ENCODE measurements at places on chromosomes 13 and 19.

- no peak for DNase-seq
These were observed 60.3 kb downstream of the ERCC5 start for GRCh38 chr13:102905905-102906771.

- DNase-seq: no peak
These were observed 33.3 kb upstream of the MUC16 start for GRCh38 chr19:9043524-9043923.

DNA sequence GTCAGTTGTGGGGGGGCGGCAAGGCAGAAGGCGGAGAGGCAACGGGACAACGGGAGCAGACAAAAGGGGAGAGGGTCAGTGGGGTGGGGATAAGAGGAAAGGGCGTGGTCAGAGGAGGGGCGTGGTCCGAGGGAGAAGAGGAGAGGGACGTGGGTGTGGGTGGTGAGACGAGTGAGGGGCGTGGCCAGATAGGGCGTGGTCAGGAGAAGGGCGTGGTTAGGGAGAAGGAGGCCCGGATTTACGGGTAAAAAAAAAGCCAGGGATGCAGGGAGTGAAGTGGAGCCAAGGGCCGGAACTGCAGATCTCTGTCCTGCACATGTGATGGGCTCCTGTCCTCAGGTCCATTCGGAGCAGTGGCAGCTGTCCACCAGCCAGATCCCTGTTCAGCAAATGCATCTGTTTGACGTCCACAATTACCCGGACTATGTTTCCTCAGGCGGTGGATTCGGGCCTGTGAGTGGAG lies 21.5 kb downstream of the CPT1C start:
- no peak for DNase-seq

- DNase-seq: no peak
These were observed 2.6 kb downstream of the ERICH4 start for GRCh38 chr19:41445575-41445974.

DNA sequence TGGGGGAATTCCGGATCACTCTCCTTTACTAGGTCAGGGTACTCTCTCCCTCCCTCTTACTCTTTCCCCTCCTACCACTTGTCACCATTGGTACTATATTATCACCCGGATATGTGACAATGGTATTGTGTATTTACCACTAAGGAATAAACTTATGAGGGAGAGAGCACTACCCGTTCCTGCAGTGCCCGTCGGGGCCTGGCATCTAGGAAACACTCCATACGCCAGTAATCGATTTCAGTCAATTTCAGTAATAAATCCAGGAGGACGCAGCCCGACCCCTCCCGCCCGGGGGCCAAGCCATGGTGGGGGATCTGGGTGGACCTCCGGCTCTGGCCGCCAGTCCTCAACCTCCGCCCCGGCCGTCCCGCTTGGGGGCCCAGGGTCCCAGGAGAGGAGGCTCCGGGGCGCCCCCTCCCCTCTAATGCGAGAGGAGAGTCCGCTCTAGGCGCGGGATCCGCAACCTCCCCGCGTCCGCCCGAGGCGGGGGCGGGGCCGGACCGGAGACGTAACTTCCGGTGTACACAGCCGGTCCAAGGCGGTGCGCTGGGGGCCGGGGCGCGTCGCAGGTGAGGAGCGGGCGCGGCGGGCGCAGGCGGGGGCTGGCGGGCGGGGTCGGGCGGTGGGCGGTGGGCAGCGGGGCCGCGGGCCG lies at the start of gene GARRE1:
TSS of gene GARRE1 (plus strand) at position 509 of the 652 bp plus-strand sequence. CDS start 45,920 bp downstream, outside the sequence.
- DNase-seq: peak; percentile 92

GRCh38 chr13:90201676-90202460 lies 1145.6 kb upstream of the MIR17HG start:
- DNase-seq: no peak

GRCh38 chr13:66875264-66875663 lies 354.9 kb downstream of the PCDH9 start:
- DNase-seq: no peak

- no peak for DNase-seq
These were observed 68.3 kb downstream of the FGF14 start for GRCh38 chr13:102333320-102334198.

- DNase-seq: no peak
These were observed 661 bp upstream of the MIR17HG start for GRCh38 chr13:91346850-91347201.

DNA sequence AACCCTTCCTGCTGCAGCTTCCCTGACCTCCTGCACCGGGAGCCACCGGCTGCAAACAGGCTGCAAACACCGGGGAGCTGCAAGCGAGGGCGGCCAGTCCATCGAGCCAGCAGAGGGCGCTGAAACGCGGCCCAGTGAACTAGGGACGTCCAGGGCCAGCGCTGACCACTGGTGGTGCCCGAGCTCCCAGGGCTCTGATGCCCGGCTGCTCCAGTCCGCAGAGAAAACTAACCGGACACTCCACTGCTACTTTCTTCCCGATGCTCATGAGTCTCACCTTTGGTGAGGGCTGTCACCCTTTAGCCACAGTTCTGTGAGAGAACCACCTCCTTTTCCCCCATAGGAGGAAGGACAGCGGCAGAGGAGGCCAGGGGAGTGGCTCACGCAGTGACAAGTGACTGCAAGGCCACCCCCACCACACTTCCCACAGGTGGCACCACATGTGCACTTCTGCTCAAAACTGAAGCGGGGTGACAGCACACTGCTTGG lies 82.8 kb upstream of the MTIF3 start:
- peak; percentile 73 for DNase-seq

DNA sequence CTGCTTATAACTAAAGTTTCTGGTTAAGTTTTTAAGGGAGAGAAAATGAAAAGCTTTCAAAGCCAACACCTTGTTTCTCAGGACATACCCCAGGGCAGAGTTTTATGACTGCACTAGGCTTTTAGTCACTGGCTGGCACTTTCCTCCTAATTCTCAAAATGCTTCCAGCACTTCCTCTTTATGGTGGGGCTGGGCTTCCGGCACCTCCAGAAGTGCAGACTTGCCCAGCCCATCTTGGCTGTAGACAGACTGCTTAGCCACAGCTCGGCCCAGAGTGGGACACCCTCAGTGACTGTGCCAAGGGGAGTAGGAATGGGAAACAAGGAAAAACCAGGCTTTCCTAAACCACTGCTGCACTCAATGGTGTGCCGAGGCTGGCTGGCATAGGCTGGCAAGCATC lies 23.2 kb upstream of the GTF3A start:
- no peak for DNase-seq

DNA sequence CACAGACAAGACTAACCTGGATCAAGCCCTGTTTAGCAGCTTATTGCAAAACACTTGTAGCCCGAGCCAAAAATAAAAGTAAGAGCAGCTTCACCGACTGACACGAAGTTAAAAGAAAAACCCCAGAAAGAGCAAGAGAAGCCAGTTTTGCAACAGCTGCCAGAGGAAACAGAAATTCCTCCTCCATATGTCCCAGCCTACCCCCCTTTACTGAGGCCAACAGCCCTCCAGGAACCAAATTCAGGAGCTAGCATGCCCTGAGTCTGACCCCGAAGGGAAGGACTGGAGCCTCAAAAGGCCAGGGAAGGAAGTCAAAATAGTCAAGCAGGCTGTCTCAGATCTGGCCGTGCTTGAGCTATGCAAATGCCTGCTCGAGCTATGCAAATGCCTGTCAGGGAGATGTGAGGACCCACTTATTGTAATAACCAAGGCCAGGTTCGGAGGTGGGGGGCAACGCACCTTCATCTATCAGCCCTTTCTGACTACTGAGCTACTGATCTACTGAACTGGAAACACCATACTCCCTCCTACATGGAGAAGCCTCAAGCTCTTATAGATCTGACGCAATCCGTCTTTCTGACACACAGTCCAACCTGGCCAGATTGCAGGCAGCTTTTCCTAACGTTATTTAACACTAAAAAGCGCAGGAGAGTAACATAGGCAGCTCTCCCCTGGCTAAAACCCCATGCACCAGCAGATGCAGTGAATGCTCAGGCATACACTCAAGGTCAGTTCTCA lies 6.7 kb downstream of the SIGLEC11 start:
- DNase-seq: peak; percentile 26

- DNase-seq: no peak
These were observed 342.7 kb upstream of the TMTC4 start for GRCh38 chr13:101017123-101017872.

- peak; percentile 77 for DNase-seq
These were observed at the start of gene MAMSTR for GRCh38 chr19:48719263-48720171. MAMSTR (minus strand) TSS chr19:48719725; CDS start chr19:48719031, 694 bp downstream.

DNA sequence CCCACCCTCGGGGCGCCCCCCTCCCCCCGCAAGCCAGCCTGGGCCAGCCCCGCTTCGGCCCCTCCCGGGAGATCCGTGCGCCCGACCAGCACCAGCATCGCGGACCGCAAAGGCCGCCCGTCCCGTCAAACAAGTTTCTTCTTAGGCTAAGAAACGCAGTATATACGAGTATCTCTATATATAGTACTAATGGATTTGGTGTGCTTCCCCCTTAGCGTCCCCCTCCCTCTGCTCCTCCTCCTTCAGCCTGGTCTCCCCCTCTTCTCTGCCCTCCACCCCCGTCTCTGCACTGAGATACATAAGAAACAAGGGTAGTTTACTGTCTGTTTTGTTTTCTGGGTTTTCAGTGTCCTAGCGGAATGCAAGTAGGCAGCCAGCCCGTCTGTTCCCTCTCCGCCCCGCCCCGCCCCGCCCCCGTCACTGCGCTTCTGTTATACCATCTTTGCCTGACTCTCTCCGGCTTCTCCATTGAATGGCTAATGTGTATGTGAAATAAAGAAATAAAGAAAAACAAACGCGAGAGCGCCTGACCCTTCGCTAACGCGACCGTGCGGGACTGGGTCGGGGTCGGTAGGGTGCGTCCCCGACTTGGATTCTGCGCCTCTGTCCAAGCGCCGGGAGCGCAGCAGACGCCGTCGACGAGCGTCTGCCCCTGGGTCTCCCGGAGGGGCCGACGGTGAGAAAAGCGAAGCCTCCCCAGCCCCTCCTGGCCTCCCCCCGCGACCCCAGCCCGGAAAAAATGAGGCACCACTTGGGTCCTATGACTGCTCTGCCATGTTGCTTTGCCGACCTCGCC lies 4.2 kb downstream of the LYL1 start:
- DNase-seq: no peak

DNA sequence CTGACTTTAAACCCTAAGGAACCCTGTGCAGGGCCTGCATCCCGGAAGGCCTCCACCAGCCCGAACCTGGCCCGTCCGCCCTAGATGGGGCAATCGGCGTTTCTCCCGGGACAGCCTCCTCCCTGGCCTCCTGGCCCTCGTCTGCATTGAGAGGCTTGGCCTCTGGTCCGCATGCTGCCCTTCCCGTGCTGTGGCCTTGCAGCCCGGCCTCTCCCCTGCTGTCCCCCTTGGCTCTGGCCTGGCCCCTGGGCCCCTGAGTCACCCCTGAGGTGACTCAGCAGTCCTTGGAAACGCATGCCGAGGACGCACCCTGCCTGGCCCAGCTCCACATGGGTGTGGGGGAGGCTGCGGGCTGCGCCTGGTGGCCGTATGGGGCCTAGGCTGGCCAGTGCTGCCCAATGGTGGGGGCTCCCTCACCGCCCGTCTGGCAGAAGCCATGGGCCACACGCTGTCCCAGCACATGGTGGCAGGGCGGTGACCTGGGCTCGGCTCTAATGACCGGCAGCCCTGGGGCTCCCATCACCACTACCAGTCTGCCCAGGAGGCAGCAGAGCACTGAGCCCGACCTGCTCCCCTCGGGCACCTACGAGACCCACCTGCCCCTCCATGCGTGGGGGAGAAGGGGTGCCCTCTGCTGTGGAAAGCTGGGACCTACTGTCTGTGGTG lies 25.7 kb downstream of the SH3GL1 start:
- DNase-seq: no peak
